ENCODE measurements at places on chromosomes 7 and 10. TPM values are rescaled to one million over a fixed set of nuclear protein-coding genes. Genes with fewer than 3 reads are reported as not detected.

DNA sequence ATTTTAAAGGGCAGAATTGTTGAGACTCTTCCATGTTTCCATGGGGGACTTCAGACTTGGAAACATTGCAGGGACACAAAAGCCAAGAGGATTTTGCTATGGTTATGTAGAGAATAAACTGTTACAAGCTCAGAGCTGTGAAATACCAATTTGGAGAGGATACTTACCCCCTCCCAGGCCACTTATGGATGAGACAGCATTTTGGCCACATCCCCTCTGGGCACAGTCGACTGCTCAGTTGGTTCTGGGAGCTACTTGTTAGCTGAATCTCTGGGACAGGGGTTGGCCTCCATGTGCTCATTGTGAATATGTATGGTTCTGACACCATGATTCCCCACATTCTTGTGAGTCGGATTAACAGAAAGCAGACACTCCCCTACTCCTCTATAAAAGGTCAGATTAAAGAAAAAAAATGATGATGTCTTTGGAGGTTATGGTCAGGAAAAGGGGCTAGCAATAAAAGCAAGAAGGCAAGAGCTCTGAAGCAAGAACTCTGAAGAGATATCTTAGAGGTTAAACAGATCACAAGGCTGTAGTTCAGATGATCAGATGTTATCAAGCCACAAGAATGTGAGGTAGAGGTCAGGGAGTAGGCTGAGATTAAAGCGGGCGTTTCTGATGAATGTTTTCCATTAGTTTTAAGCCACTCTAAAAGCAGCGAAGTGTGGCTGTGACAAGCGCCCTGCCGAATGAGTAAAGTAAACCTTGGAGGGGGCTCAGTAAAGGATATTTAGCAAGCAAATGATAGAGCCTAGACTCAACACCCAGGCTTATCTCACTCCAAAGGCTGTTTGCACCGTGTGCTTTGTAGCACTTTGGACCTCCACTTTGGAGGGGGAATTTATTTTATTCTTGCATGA, 17.2 kb downstream of the STAMBPL1 start:
- ATAC-seq = peak; percentile 80

GRCh38 chr10:6065835-6066234, 3.7 kb upstream of the IL2RA start:
- no peak for ATAC-seq

DNA sequence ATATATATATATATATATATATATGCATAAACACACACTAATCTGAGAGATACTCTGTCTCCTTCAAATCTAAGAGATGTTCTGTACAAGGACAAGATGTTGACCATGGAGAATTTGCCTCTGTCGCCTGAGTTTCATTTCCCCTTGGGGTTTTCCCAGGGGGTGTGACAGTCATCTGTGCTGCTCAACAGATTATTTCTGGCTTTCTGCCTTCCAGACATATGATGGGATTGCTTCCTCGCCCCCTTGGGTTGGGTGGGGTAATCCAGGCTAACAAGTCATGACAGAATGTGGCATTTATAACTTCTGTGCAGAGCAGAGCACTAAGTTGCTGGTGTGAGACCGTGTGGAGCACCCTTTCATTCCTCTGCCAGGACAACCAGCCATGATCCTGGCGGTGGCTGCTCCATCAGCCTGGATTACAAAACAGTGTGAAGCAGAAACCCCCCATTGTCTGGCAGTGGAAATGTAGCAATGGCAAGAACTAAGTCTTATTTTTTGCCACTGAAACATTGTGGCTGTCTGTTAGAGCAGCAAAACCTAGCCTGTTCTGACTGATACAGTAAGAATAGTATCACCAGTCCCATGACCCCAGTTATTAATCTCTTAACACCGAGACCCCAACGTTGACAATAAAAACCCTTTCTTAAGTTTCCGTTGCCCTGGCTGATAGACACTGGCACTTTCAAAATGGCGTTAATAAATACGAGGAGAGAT, 13.7 kb upstream of the USP6NL start:
- ATAC-seq = no peak

DNA sequence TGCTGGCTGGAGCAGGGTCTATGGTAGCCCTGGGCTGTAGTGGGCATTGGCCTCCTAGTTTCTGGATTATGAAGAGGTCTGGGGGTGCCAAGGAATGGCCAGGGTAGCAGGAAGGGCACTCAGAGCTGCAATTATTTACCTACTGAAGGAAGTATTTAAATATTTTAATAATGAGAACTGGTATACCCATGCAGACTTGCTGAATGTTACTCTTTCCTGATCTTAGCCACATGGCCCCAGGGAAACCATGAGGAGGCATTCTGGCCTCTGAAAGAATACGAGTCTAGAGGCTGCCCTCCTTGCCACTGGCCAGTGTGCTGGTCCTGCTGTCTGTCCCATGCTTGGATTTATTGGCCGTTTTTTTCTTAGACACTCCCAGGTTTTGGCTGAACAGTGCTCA, 599.7 kb downstream of the LRMDA start:
- ATAC-seq = no peak

GRCh38 chr10:100319707-100320402, 10.2 kb downstream of the PKD2L1 start:
- no peak for ATAC-seq

- no peak for ATAC-seq
These were observed 753.8 kb downstream of the GRID1 start for GRCh38 chr10:85612833-85613232.

- ATAC-seq = peak; percentile 39
These were observed 497 bp downstream of the PPP2R2D start for GRCh38 chr10:131901181-131901829.

GRCh38 chr7:23396222-23397015, 73.9 kb downstream of the IGF2BP3 start:
- peak; percentile 29 for ATAC-seq

DNA sequence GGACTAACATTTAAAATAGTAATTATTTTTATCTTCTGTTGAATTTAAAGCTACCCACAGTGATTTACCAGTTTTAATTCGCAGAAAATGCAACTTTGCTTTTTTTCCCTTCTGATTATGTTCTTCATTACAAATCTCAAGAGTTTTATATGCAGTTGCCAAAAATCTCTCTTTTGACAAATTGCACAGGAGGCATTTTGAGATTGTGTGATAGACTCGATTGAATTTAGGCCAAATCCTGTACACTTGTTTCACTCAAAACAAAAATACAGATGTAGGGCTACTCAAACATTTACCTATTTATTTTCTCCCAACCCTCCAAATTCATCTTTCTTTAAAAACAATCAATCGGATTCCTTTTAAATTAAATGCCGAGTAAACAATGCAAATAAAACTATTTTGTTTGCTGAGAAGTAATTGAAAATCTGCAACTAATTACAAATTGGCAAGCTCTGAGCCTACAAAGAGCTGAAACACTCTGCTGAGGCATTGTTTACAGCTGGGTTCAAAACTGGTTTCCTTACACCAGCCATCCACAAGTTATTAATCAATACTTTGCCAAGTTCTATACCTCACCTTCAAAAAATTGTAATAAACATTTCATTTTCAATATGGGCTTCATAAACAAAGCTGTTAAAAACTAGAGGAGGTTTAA, 214.9 kb upstream of the TCF7L2 start:
- no peak for ATAC-seq

DNA sequence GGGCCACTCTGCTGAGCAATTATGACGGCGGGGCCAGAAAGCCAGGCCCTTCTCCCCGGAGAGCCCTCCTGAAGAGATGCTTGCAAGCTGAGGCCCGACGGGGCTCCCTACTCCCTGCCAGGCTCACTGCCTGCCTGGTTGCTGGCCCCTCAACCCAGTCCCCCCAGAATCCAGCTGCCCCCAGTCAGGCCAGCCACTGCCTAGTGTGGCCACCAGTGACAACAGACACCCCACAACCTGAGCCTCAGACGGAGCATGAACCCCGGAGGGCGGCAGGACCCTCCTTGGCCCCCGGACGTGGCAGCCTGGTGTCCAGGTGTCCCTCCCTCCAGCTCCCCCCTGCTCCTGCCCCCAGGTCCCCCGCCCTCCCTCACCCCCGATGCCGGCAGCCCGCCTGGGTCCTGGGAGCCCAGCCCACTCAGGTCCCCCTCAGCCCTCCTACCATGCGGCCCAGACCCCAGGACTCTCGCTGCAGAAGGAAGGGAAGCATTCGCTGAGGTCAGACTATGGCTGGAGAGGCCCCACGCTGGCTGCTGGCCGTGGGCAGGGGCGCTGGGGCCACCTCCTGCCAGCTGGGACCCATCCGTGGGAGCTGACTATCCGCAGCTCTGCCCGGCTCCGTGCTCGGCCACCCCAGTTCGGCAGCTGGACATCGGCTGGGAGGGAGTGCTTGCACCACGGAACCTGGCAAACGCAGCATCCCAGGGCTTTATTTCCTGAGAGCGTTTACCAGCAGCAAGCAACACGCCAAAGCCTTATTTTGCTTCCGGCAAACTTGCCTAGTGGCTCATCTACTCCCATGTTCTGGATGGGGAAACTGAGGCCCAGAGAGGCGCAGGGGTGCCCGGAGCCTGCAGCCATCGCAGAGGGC, 89.8 kb downstream of the UNCX start:
- peak; percentile 1 for ATAC-seq

GRCh38 chr7:99473315-99473596, 566 bp downstream of the ZNF789 start:
- no peak for ATAC-seq

GRCh38 chr10:29098423-29098822, 190.4 kb upstream of the LYZL1 start:
- ATAC-seq = no peak

DNA sequence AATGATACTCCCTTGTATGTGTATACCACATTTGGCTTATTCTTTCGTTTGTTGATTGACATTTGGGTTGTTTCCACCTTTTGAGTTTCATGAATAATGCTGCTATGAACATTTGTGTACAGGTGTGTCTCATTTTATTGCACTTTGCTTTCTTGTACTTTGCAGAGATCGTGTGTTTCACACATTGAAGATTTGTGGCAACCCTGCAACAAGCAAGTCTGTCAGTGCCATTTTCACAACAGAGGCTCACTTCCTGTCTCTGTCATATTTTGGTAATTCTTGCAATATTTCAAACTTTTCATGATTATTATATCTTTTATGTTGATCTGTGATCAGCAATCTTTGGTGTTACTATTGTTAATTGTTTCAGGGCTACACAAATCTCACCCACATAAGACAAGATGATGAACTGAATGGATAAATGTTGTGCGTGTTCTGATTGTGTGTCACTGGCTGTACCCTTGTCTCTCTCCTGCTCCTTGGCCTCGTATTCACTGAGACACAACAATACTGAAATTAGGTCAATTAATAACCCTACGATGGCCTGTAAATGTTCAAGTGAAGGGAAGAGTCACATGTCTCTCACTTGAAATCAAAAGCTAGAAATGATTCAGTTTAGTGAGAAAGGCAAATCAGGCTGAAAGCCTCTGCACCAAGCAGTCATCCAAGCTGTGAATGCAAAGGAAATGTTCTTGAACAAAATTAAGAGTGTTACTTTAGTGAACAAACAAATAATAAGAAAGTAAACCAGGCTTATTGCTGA, 133.6 kb upstream of the JCAD start:
- ATAC-seq = no peak

DNA sequence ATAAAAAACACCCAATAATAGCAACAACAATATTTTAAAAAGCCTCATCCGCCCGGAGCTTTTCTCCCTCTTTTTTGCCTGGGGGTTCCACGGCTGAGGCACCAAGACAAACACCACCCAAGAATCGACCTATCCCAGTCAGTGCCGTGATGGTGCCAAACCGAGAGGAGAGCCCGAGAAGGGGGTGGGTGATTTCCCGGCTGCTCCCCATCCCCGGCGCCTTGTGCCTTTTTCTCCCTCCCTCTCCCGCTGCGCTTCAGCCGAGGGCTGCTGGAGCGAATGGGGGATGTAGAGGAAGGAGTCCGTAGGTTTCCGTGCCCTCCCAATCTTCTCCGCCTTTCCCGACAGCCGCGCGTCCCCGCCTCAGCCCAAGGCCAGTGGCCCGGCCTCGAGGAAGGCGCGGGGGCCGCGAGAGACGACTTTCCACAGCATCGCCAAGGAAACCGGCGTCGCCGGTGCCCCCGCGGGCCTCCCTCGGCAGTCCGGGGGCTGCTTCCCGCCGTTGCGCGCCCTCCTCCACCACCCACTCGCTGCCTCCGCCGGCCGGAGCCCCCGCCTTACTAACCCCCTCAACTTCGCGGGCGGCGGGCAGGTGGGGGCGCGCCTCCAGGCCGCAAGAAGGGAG, 1.3 kb downstream of the EGR2 start:
- no peak for ATAC-seq

DNA sequence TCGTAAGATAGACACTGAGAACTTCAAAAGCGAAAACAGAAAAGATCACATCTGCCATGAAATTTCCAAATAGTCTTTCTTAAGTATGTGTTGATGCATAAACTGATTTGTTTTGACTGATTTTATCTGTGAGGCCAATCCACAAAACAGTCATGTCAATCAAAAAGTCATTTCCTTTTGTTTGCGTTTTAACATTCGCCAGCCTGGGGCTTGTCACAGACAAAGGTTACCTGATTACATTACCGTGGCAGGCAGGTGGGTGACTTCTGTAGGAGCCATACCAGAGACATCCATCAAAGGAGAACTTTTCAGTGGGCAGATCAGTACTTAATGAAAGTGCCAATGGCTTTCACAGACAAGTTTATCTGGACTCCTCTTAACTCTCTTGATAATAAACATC, 45.5 kb upstream of the BET1 start:
- no peak for ATAC-seq

GRCh38 chr10:13617116-13617515, 30.4 kb downstream of the PRPF18 start:
- no peak for ATAC-seq

DNA sequence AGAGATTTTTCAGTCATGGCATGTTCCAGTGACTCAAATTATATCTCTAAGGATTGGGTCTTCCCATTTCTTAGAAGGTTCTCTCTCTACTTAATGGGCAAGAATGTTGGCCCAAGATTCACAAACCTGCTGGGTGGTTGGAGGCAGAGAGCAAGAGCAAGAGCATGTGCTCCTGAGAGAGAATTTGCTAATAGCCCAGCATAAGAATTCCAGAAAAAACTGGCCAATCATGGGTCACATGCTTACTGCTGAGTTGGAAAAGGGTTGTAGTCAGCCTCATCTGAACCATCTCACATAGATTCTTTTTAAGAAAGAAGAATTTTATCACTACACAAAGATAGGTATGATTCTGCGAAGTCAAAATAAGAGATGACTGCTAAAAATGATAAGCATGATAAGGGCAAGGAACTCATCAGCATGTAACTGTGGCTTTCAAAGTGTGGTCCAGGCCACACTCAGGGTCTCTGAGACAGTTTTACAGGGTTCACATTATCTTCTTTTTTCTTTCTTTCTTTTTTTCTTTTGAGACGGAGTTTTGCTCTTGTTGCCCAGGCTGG, 8.2 kb upstream of the VCL start:
- no peak for ATAC-seq

- peak; percentile 25 for ATAC-seq
These were observed 320.6 kb downstream of the FRMD4A start for GRCh38 chr10:14010101-14010558.

GRCh38 chr10:125081931-125082330, 78.4 kb downstream of the CTBP2 start:
- no peak for ATAC-seq

GRCh38 chr10:3172081-3172445, 519 bp downstream of the PITRM1 start:
- peak; percentile 11 for ATAC-seq

Gene BCAP29
- 38.7 TPM for total RNA-seq

Gene CYP3A7
- total RNA-seq = 0.93 TPM

Gene PRLHR
- 0.16 TPM for total RNA-seq

Gene WNT2
- total RNA-seq = not detected

Gene IGF2BP3
- 73.2 TPM for total RNA-seq

Gene SLC26A3
- total RNA-seq = not detected

Gene PLOD3
- total RNA-seq = 12.8 TPM

Gene DLX5
- total RNA-seq = 0.19 TPM

Gene SPDYE3
- total RNA-seq = 3.8 TPM

Gene COL17A1
- total RNA-seq = 3.5 TPM

Gene WDR86
- total RNA-seq = 20.3 TPM

Gene FKBP9
- total RNA-seq = 37.1 TPM

Data from motor neuron (in vitro differentiated cells).